Activated CD4-positive, alpha-beta T cell treated with anti-CD3 and anti-CD28 coated beads, Interleukin-2, amount 50 U/mL, for 4 hours (primary cell): ENCODE measurements at places on chromosomes 6 and 20.

DNA sequence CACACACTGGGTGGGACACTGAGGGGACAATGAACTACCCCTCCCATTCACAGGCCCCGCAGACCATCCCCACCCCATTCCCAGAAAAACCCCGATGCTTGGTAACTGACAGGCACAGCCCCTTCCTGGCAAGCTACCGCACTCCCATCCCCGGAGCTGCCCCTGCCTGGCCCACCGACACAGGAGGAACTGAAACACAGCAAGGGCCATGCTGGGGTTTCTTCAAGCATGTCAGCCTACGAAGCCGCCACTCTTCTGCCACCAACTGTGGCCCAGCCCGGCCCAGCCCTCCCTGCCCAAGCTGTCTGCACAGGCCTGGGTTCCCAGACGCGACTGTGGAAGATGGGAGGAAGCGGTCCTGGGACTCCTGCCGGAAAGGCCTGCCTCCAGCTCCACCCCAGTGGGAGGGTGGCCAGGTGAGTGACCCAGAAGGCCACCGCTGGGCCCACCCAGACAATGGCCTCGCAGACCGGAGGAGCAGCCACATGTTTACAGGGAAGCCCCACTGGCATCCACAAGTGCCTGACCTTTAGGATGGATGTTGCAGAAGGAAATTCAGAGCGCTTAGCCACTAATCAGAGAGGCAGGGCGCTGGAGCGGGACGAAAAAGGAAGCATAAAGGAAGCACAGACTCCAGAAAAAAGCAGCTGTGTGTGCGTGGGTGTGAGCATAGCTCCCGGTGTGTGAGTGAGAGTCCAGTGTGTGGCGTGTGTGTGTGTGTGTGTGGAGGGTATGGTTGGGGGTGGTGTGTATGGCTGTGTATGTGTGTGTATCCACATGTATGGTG, 91.6 kb downstream of the PRND start:
- no peak for DNase-seq

DNA sequence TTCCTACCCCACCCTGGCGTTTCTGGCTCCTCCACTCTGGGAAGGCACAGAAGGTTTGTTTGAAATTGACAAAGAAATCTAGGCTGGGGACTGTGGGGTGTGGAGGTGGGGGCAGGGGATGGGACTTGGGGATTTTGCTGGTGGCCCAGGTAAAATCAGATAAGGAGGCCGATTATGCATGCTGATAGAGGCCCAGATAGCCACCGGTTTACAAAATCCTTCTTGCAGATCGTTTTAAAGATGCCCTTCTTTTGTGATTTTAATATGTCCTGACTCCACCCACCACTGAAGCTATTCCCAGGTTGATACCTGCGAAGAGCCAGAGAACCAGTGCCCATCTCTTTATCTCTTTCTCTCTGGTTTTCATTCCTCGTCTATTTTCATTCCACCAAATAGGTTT, 104.9 kb downstream of the TFAP2C start:
- DNase-seq = no peak

DNA sequence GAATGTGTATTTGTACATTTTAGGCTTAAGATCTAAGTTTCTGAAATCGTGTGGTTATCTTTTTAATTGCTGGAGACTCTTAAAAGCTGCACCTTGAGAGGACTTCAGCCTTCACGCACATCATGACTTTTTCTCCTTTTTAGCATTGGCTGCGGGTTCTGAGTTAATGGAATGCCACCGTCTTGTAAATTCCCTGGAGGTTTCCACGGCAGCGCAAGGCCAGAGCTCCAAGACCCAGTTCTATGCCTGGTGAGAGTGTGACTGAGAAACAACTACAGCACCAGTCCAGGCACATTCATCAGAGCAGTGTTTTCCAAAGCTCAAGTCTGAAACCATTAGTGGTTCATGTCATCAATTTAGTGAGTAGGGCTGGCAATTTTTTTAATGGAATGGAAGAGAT, 23.0 kb downstream of the PRR18 start:
- DNase-seq = no peak

DNA sequence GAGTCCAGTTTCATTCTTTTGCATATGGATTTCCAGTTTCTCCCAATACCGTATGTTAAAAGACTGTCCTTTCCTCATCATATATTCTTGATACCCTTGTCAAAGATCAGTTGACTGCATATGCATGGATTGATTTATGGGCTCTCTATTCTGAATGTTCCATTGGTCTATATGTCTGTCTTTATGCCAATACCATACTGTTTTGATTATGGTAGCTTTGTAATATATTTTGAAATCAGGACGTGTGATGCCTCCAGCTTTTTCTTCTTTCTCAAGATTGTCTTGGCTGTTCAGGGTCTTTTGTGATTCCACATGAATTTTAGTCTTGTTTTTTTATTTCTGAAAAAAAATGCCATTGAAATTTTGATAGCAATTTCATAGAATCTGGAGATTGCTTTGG, 51.9 kb downstream of the KIZ start:
- DNase-seq = no peak

GRCh38 chr6:4774296-4774695, 1.9 kb upstream of the CDYL start:
- no peak for DNase-seq

DNA sequence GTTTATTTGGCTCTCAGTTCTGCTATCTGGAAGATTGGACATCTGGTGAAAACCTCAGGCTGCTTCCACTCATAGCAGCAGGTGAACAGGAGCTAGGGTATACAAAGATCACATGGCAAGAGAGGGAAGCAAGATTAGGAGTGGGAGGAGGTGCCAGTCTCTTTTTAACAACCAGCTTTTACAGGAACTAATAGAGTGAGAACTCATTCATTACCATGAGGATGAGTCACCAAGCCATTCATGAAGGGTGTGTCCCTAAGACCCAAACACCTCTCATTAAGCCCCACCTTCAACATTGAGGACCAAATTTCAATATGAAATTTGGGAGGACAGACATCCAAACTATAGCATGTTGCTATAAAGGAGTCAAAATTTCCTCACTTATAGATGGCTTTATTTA, 85.4 kb upstream of the HCRTR2 start:
- no peak for DNase-seq

GRCh38 chr20:57414867-57415592, 23.8 kb downstream of the RBM38 start:
- no peak for DNase-seq
